Astrocyte (in vitro differentiated cells and primary cell): ENCODE measurements at places on chromosomes 11 and 22.

DNA sequence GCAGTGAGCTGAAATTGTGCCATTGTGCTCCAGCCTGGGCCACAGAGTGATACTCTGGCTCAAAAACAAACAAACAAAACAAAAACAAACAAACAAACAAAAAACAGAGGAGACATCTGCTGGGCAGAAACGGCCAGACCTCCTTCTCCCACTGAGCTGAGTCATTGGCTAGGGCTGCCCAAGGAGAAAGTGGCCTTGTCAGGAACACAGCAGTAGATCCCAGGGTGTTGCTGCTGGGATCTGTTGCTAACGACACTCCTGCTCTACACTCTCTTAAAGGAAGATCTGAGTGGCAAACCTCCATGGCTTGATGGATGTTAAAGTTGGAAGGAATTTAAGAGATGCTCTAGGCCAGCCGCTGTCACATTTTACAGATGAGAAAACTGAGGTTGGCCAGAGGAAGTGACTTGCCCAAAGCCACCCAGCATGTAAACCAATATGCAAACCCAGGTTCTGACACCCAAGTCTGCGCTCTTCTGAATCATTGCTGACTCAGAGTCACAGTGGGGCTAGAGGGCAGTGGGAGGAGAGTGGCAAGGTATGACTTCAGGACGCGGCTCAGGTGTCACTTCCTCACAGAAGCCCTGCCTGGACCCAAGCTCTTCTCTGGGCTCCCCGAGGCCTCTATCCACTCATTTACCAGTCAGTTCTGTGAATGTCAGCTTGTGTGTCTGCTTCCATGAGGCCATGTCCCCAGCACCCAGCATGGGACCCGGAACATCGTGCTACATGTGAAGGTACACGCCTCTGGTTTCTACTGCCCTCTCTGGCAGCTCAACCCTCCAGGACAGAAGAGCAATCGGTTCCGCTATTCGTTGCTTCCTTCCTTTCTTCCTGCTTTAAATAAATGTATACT is 11.3 kb upstream of the GDPD5 start:
- DNase-seq, result peak; percentile 29

- DNase-seq, result no peak
Measured at GRCh38 chr22:42769238-42769573, 48.5 kb upstream of the A4GALT start.

DNA sequence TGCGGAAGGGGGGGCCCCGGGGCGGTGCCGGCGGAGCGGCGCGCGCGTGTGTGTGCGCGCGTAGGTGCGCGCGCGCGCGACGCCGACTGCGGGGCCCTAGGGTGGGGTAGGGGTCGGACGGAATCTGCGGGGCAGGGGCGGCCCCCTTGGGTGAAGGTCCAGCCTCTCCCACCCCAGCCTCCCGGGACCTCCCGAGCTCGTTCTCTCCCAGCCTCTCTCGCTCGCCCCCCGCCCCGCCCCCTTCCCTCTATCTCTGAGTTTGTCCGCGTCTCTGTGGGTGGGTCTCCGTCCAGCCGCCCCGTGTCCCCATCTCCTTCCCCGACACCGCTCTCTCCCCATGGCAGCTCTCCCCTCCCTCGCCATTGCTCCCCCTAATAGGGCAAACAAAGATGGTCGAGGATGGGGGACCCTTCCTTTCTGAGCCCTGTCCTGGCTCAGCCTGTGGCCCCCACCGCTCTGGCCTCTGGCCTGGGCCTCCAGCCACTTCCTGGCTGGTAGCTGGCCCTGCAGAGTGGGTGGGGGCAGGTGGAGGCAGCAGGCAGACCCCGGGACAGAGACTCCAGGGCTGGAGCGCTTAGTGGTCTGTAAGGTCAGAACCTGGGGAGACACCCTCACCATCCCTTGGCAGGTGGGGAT is 33.0 kb upstream of the PRR5 start:
- DNase-seq, result no peak

DNA sequence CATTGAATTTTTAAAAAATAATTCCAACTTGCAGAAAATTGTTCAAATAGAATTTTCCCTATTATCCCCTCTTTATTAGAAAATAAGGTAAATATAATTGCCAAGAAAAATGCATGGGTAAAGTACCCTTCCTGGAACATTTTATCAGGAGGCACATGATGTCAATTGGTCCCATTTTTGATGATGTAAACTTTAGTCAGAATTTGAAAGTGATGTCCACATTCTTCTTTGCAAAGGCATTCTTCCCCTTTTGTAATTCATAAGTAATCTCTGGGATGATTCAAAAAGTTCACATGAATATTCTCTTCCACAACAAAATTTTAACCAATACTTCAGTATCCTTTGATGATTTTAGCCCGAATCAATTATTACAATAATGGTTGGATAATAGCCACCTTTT is 86.9 kb upstream of the ANO3 start:
- no peak for DNase-seq

GRCh38 chr11:66112601-66113499 is 42.8 kb downstream of the PACS1 start:
- peak; percentile 89 for DNase-seq

DNA sequence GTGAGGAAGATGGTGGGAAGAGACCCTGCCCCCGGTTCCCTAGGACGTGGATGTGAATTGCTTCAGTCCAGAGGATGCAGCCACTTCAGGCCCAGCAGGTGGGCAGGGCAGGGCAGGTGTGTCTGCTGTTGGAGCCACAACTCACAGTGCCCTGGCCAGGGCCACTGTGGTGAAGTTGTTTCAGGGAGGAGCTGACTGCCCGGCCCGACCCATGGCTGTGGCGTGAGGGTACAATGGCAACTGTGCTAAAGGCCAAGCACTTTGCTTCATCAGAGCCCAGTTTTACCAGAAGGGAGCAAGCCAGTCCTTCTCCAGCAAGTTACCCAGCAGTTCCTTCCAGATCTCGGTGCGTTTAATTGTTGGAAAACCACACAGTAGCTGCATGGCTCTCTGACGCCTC is 1174.4 kb downstream of the BRD1 start:
- no peak for DNase-seq

DNA sequence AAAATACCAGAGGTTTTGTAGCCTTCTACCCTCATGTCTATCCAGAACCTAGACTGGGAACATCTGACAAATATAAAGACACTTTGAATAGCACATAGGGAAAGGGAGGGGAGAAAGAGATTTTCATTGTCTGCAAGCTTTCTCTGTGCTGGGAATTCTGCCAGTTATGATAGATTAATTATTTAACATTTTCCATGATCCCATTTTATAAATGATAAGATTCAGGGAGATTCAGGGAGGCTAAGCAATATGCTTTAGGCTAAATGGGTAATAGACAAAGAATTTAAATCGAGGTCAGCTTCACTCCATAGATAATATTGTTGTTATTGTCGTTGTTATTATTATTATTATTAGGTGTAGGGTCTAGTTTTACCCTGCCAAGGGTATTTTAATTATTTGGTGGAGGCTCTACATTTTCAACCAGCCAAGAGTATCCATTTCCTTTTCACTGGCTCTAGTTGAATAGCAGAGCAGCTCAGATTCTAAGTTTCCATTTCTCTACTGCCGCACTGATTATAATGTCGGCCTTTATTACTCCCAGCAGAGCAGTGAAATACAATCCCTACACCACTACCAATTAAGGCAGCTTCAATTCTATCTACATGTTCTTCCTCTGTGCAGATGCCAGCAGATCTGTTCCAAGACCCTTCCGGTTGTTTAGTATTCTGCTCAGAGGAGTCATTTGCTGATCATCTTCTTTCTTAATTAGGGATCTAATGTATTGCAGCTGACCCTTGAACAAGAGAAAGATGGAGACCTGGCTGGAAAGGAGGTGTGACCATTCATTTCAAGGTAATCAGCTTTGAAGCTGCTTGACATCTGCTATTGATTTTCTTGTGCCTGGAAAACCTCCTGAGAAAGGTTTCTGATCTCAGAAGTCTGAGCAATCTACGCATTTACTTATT is 23.8 kb upstream of the SYN3 start:
- DNase-seq, result no peak

DNA sequence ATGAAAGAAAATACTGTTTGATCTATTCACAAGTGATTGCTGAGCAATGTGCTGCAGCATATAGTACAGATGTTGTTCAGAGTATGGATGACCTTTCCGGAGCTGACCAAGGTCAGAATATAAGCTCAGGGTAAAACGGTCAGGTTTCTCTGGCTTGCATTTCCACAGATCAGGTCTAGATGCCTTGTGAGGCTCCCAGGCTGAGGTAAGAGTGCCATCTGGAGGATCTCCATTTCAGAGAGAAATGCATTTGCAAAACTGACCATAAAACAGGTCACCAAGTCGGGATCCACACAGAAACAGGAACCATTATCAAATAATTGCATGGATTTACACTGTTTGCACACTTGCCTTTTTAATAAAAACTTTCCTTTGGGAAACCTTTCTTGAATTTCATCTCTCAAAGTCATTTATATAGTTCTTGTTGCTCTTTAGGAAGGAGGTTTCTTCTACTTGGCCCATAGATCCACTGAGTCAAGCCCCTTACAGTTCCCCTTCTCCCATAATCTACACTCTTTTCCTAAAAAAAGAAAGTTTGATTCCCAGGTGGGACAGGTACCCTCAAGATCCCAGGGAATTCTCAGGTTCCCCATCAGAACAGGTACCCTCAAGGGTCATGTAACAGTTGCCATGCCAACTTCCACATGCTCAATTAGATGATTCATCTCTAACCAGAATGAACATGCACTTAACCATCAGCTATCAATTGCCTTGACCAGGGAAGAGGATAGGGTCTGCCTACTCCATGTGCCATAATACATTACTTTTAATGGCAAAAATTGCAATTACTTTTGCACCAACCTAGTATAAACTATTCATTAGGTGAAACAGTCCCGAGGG is 25.0 kb upstream of the TMPRSS5 start:
- peak; percentile 39 for DNase-seq

GRCh38 chr11:57667117-57667735 is 688 bp upstream of the ZDHHC5 start:
- peak; percentile 99 for DNase-seq

GRCh38 chr11:57103899-57104605 is 77.7 kb upstream of the LRRC55 start:
- DNase-seq, result no peak

- DNase-seq, result no peak
Measured at GRCh38 chr11:74550991-74551753, 41.2 kb upstream of the POLD3 start.

DNA sequence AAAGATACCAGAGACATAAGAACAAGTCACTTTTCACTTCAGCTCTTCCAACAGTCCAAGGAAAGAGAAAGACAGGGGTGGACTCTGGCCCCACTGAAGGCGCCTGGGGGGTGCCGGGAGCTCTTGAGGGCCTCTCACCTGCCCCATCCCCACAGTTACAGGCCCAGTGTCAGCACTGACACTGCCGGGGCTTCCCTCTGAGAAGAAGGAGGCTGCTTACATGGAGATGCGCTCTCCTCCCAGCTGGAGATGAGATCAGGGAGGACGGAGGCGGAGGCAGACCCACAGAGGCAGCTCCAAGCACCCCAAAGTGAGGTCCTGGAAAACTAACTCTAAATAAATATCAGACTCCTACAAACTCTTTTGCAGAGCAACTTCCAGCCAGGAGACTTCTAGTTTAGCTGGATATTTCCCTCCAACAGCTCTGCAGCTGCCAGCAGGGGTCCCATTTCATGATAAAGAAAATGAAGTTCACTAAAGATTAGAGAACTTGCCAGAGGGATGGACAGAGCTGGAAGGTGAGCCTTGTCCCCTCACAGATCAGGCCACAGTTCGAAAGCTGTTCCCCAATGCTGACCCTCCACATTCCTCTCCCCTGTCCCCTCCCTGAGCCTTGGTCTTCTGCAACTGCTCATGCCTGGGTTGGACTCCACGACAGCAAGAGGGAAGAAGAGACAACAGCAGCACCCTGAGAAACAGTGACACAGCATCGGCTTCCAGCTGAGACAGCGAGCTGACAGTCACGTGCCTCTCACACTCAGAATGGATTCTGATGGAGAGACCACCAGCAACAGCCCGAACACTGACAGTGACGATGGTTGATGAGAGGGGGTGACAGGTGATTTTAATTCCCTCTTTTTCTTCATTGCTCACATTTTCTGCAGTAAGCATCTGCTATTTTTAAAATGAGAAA is 5.8 kb downstream of the CARS1 start:
- DNase-seq, result no peak
